Activated CD4-positive, alpha-beta T cell treated with anti-CD3 and anti-CD28 coated beads, Interleukin-2, Interleukin-4, amounts not matched to agents 100 ng/mL and 50 ng/mL, durations not matched to agents 16 hours and 8 hours (primary cell): ENCODE measurements at places on chromosomes 5 and 9.

DNA sequence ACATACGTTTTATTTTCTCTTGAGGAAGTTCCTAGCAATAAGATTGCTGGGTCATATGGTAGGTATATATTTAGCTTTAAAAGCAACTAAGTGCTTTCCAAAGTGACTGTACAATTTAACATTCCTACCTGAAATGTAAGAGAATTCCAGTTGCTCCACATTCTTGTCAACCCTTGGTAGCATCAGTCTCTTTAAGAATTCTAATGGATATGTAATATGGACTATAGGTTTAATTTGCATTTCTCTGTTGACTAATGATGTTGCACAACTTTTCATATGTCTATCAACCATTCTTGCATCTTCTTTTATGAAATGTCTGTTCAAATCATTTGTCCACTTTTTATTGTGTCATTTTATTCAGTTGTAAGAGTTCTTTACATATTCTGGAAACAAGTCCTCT, 6.7 kb upstream of the RASEF start:
- no peak for DNase-seq

GRCh38 chr5:169229342-169229892, 71.5 kb downstream of the SLIT3 start:
- no peak for DNase-seq

DNA sequence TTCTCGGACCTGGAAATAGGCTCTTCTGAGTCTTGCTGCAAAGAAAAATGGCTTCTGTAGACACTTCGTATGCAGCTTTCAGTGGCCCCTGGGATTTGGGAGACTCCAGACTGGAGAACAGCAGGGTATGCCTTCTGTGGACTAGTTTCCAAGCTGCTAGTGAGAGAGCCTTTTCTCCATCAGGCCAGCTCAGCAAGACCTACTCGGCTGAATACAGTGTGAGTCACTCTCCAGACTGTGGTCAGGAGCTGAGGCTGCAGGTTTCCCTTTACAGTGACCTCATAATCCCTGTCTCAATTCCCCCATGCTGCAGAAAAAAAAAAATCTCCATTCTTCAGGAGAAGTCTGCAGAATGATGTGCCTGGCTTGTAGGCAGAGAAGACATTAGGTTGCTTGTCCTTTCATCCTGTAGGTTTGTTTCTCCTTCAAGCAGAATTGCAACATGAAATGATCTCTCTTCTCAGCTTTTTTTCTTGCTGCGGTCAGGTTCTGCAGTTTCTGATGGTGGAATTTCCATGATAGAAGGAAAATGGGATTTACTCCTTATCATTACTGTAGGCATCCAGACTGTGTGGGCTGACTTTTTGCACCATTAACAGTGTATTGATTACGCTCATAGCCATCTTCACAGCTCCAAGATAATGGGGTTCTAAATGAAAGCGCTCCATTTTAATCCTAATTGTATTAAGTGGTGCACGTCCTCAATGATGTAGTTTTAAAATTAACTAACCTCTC, 78.3 kb upstream of the TNFSF8 start:
- DNase-seq, result peak; percentile 52

GRCh38 chr5:148750614-148751013, 75.8 kb upstream of the ADRB2 start:
- DNase-seq, result no peak

DNA sequence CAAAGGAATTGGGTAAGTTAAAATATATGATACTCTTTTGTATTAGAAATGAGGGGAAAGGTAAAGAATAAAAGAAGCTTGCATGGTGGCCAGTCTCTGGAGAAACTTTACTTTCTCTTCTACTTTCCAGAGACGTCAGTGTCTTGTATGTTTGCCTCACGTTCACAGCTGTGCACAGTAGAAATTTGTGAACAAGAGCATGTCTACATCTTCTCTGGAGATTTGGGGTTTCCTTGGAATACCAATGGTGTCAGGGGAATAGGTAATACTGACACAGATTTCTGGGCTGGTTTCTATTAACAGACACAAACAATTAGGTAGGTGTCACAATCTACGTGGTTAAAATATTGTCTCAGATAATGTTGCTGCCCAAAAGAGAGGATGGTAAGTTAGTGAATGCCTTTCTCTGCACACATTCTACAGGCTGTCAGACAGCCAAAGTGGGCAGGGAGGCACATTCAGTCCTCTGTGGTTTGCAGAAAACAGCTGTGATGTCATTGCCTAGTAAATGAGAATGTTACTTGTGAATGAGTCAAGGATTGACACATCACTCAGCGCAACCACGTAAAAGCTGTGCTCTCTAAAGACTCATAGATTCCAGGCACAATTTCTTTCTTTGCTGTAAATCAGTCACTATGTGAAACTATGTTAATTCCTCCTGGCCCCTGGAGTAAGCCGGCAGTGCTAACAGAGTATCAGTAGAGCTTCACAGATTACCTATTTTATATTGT, 397.1 kb downstream of the MAN2A1 start:
- DNase-seq, result peak; percentile 60

GRCh38 chr5:179124853-179125788, 64.9 kb downstream of the ZNF354C start:
- DNase-seq, result no peak

- no peak for DNase-seq
Measured at GRCh38 chr5:147490989-147491388, 18.9 kb downstream of the DPYSL3 start.

- DNase-seq, result no peak
Measured at GRCh38 chr9:133173056-133173455, 9.3 kb upstream of the GBGT1 start.

- DNase-seq, result no peak
Measured at GRCh38 chr9:91837981-91838731, 111.9 kb downstream of the ROR2 start.

- DNase-seq, result no peak
Measured at GRCh38 chr9:99171225-99172123, 50.3 kb downstream of the ALG2 start.

DNA sequence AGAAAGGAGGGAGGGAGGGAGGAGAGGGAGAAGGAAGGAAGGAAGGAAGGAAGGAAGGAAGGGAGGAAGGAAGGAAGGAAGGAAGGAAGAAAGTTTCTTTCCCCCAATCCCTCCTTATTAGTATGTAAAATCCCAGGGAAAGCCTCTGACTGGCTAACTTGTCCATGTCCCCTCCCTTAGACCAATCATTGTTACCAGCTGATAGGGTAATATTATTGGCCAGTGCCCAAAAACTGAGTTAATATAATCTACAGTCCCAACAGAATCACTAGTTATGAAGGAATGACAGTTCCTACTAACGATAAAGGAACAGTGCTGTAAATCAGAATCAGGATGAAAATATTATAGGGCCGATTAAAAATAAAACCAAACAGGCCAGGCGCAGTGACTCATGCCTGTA, 53.6 kb upstream of the CCNG1 start:
- no peak for DNase-seq

DNA sequence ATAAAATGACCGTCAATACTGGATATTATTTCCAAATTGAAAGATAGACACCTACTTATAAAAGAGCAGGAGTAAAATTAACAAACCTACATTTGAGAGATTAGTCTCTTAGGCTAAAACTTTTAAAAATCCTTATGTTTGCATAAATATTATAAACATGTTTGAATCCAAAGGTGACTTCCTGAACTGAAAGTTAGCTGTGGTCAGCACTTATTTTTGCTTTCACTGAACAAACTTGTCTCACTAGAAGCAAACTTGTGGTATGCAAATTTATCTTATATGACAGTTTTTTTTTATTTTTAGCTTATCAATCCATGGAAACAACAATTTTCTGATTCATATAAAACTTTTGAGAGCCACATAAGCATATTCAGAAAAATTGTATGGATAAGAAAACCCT, 502.6 kb upstream of the COX7C start:
- DNase-seq, result no peak

GRCh38 chr9:671997-672396, 169.5 kb upstream of the DMRT1 start:
- DNase-seq, result no peak

- no peak for DNase-seq
Measured at GRCh38 chr5:33460210-33460609, 19.4 kb downstream of the TARS1 start.

- DNase-seq, result peak; percentile 13
Measured at GRCh38 chr9:133589454-133590227, 19.5 kb downstream of the FAM163B start.

DNA sequence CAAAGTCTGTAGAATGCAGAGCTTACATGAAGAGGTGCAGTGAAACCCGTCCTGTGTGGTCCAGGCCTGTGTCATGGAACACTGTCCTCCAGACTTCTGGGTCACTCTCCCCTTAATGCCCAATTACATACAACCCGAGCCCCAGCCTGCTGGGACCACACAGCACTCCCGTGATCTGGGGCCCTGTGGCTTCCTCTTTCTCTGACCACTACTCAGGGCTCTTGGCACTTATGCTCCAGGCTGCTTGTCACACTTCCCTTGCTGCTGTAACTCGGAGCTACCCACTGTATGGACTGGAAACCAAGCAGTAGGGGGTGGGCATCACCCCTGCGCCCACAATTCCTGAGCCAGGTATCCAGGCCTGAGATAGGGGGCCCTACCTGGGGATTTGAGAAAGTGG, 10.3 kb upstream of the IL3 start:
- DNase-seq, result no peak

GRCh38 chr9:84791643-84792042, 122.1 kb downstream of the NTRK2 start:
- no peak for DNase-seq

DNA sequence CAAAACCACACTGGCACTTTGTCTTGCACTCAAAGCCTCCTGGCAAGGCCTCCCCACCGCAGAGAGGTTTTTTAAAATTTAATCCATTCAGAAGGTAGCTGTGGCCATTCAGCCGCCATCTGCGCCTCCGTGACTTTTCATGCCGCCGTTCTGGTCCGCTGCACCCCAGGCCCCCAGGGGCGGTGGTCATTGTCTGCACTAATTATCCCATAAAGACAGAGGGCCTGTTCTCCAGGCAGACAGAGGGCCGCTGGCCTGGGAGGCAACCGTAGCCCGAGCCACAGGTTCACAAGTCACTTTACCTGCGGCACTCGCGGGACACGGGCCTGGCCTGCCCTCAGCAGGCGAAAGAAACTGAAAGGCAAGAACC, 49.4 kb downstream of the EXD3 start:
- DNase-seq, result no peak

GRCh38 chr5:133990396-133990795, 14.4 kb downstream of the VDAC1 start:
- DNase-seq, result no peak

GRCh38 chr9:87381050-87381711, 116.5 kb upstream of the DAPK1 start:
- DNase-seq, result no peak

DNA sequence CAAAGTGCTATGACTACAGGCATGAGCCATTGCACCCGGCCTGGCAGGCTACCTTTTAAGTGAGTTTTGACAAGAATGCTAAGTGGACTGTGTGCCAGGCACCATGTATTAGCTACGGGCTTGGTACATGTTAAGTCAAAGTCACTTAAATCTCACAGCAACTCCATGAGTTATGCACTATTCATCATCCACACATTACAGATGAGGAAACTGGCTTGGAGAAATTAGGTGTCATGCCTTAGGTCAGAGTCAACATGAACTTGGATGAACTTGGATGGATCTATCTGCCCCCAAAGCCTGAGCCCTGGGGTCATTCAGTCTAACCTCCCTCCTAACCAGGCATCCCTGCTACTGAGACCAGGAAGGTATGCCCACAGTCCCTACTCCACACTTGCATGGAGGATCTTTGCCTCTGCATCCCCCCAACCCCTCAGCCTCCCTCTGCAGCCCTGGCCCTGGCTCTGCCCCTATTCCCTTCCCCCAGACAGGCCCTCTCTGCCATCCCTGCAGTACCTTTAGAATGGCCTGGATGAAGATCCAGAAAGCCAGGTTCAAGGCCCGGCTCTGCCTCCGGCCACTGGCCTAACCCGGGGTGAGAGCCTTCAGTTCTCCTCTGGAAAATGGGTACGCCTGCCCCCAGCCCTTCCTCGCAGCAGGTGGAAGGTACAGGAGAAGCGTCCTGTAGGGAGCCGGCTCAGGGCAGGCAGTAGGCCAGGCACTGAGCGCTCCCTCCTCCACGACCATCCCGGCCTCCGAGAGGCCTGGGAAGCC, 685 bp upstream of the ADGRD2 start:
- no peak for DNase-seq

- no peak for DNase-seq
Measured at GRCh38 chr9:88754452-88754851, 219.5 kb downstream of the NXNL2 start.

DNA sequence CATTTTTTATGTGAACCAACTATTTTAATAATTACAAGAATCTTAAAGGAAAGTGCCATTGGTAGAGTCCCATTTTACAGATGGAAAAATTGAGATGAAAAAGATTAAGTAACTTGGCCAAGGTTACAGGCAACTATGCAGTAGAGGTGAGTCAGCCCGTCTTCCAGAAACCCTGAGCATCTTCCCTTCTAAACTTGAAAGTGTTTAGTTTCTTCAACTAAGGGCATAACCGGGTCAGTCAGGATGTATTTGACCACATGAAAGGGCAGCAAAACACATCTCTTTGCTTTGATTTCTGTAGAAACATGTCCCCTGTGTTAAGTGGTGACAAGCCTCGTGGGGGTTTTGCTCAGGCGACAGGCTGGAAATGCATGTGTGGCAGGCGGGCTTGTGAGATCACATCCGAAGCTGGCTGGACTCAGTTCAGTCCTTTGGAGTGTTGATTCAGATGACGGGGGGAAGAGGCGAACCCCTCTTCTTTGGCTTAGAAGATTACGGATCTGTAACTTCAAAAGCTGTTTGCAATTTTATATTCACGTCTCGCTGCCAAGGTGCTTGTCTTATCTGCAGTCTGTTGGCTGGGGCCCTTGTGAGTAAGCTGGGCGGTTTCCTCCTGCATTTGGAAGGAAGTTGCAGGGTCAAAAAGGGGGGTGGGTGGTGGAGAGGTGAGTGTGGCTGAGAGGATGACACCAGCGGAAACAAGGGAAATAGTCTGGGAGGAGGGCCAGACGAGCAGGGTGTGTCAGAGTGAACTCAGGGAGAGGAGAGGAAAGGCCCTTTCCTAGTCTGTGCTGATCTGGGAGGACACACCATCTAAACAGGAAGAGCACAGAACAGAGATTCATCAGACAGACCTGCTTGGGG, 78.9 kb upstream of the RPS23 start:
- peak; percentile 80 for DNase-seq

DNA sequence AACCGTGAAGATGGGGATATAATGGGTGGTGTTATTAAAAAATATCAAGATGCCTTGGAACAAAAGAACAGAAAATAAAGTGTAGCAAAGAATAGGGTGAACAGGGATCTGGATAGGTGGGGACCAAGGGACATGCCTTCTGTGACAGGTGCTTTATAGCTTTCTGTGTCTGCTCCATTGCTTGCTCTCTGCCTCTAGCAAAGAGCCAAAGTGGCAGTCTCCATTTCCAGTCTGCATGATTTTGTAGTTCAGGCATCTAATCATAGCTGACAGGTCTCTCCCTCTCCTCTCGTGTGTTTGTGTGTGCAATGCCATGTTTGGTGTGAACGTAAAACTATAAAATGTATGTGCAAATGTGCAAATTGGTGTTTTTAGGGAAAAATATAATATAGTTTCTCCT, 35.0 kb downstream of the LRRTM2 start:
- DNase-seq, result no peak

DNA sequence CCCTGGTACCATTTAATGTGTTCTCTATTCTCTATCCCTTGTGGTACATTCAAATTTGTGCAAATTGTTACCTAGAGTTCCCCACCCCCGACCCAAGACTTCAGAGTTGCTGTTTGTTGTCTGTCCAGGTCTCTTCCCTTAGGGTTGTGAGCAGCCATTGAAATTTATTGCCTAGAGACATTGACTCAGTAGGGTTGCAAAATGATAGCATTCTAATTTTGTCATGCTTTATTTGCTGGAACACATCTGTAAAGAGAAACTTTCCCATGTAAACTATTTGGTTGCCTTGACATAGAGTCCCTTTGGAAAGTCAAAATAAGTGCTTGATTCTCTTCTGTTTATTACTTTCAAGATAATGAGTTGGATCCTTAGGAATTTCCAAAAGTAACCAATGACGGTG, 91.7 kb upstream of the KLF9 start:
- no peak for DNase-seq
